ENCODE measurements at places on chromosomes 5 and 9. TPM values are rescaled to one million over a fixed set of nuclear protein-coding genes. Genes with fewer than 3 reads are reported as not detected.

Gene ZNF462
- 2.8 TPM for total RNA-seq

Gene CCIN
- not detected for total RNA-seq

Gene EDIL3
- not detected for total RNA-seq

Gene DMAC1
- 30.8 TPM for total RNA-seq

Gene NR5A1
- total RNA-seq: not detected

Gene OSTF1
- 60.8 TPM for total RNA-seq

Gene ACTBL2
- not detected for total RNA-seq

Gene CDKN2A
- 6.1 TPM for total RNA-seq

Gene PLAC8L1
- not detected for total RNA-seq

Gene MZB1
- 1.1 TPM for total RNA-seq

Gene CCL27
- not detected for total RNA-seq

Gene ADAMTS13
- 1.7 TPM for total RNA-seq

Gene TNC
- total RNA-seq: not detected

Gene KIF4B
- not detected for total RNA-seq

Gene NIPAL4
- not detected for total RNA-seq

Gene NFIB
- not detected for total RNA-seq

Gene SLC36A3
- total RNA-seq: not detected

Gene ORM2
- not detected for total RNA-seq

Gene RCL1
- 15.2 TPM for total RNA-seq

Gene INSL4
- total RNA-seq: not detected

Gene ARID3C
- total RNA-seq: not detected

Gene PRDM9
- total RNA-seq: not detected

Gene ENTR1
- 85.9 TPM for total RNA-seq

Gene MGAT4B
- 121 TPM for total RNA-seq

Gene ABCA1
- total RNA-seq: 1.2 TPM

Gene CAMK2A
- total RNA-seq: not detected

Gene ALDH1B1
- total RNA-seq: 4.1 TPM

Gene FABP6
- total RNA-seq: not detected

Gene FYB1
- total RNA-seq: 571 TPM

Gene TYRP1
- not detected for total RNA-seq

Gene C9orf153
- total RNA-seq: 0.87 TPM

Gene SLC36A1
- 7.8 TPM for total RNA-seq

Gene TMOD1
- 2.7 TPM for total RNA-seq

Gene OBP2B
- total RNA-seq: not detected

Gene PCDHA9
- total RNA-seq: not detected

Gene IFNB1
- total RNA-seq: not detected

Gene NME5
- not detected for total RNA-seq

Gene SQSTM1
- 303 TPM for total RNA-seq

Gene SPAG8
- 5.6 TPM for total RNA-seq

Gene OR1L1
- not detected for total RNA-seq

Gene SPATA31A3
- not detected for total RNA-seq

Gene BTNL9
- total RNA-seq: not detected
